Osteocyte (in vitro differentiated cells): ENCODE measurements at places on chromosomes 4 and X. TPM values are rescaled to one million over a fixed set of nuclear protein-coding genes. Genes with fewer than 3 reads are reported as not detected.

Gene COX7B
- 178 and 197 TPM in 2 replicates for total RNA-seq

Gene TGIF2LX
- total RNA-seq = not detected in 2 replicates

Gene PCDH10
- 11.0 and 14.6 TPM in 2 replicates for total RNA-seq

Gene HELT
- total RNA-seq = not detected in 2 replicates

Gene UGT2B10
- not detected in 2 replicates for total RNA-seq

Gene FGFRL1
- 56.9 and 59.8 TPM in 2 replicates for total RNA-seq

Gene MAGEA1
- not detected in 2 replicates for total RNA-seq

Gene ADH1C
- total RNA-seq = not detected in 2 replicates

- no peaks in the 10 kb centered on the region for H3K36me3 ChIP-seq
- H3K27ac ChIP-seq = no peak overlapping the region
- H3K27me3 ChIP-seq = no peaks in the 10 kb centered on the region
- DNase-seq = no peak
- H3K4me3 ChIP-seq = no peak overlapping the region
These were observed 214.8 kb downstream of the CRLF2 start for GRCh38 chrX:997631-998137.

DNA sequence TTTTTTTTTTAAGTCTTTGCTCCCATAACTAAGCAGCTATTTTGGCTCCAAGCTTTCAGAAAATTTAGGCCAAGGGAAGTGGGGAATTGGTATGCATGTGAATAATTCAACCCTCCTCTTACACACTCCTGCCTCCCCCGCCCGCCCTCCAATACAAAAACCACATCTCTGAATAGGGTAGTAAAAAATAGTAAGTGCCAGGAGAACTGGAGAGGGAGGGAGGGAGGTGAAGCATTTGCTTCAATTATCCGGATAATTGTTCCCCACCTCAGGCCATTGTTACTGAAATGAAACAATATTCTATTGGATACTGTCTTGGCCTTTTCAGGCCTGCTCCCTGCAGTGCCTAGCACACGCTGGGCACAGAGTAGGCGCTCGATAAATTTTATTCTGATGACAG is 5.5 kb upstream of the GSX2 start:
- no peak overlapping the region for H3K4me3 ChIP-seq
- peaks cover 11% of the 10 kb centered on the region for H3K4me1 ChIP-seq
- H3K36me3 ChIP-seq = no peaks in the 10 kb centered on the region
- H3K27me3 ChIP-seq = peaks cover 17% of the 10 kb centered on the region
- no peak for DNase-seq

- H3K4me1 ChIP-seq = peaks cover 19% of the 10 kb centered on the region
- H3K4me3 ChIP-seq = no peak overlapping the region
- H3K36me3 ChIP-seq = no peaks in the 10 kb centered on the region
- no peak for DNase-seq
These were observed 43.1 kb upstream of the GPR78 start for GRCh38 chr4:8537041-8537461.

DNA sequence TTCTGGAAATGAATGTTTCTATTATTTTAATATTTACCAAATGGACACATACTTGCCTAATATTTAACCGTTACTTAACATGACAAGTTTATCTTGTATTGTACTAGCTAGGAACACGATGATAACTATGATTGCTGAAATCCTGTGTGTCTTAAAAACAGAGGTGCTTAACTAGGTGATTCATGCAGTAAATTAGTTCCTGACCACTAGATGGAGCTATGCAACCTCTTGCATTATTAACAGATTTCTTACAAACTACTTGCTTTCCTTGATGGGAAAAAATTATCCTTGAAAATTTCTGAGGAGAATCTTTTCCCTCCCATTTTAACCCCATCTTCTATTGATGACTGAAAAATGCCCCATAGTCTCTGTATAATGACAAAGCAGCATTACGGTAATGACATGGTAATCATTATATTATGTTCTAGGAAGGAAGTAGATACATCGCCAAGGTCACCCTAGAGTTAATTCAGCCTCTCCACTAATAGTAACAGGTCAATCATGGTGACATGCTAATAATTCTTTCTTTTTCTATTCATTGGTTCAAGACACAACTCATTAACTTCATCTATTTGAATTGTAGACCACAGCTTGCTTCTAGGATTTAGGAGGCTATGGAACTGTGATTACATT is 844.2 kb downstream of the RAPGEF2 start:
- H3K36me3 ChIP-seq = no peaks in the 10 kb centered on the region
- no peak overlapping the region for H3K4me3 ChIP-seq
- no peak overlapping the region for H3K27ac ChIP-seq

DNA sequence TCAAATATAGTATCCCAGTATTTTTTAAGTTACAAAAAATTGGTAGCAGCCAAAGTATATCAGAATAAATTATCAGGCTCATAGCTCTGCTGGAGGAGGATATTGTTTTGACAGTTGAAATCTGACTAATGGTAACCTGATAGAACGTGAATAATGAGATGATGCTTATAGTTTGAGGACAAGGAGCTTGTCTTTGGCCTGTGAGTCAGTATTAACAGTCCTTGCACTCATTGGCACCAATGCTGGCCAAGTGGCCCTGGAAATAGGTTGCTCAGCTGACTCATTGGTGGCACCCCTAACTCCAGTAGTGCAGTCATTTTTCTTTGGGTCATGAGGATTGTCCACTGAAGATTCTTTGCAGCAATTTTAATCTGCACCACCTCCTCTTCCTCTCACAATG is 203.3 kb upstream of the JADE1 start:
- no peaks in the 10 kb centered on the region for H3K36me3 ChIP-seq
- H3K27ac ChIP-seq = no peak overlapping the region
- H3K4me3 ChIP-seq = no peak overlapping the region
- H3K27me3 ChIP-seq = no peaks in the 10 kb centered on the region

DNA sequence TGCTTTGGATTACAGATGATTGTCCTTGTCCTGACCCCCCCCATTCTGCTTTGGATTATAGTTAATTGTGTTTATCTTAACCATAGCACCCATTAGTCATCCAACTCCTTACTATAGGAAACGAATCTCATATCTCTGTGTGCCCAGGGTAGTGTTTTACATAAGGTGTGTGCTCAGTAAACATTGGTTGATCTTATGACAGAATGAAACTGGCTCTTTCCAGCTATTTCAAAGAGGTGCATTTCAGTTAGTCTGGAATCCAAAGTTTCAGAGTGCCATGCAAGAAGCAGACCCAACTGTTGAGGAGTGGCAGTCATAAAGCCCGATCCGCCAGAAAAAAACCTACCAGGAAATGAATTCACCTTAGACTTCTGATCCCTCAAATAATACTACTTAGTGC is 14.7 kb downstream of the TRIM2 start:
- no peak overlapping the region for H3K4me3 ChIP-seq
- no peak for DNase-seq
- H3K27ac ChIP-seq = no peak overlapping the region

DNA sequence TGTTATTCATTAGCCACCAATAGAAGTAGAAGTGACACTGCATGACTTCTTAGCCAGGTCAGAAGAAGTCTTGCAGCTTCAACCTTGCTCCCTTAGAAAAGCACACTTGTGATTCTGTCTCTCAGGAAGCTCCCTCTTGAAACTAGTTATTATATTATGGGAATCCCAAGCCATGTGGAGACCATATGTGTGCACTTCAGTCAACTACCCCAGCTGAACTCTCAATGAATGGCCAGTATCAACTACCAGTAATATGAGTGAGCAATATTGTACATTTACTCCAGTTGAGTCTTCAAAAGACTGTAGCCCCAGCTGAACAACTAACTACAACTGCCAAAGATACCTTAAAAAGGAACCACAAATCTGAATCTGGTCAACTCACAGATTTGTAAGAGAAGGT is 77.1 kb upstream of the GABRA3 start:
- DNase-seq = no peak
- no peaks in the 10 kb centered on the region for H3K27me3 ChIP-seq
- no peaks in the 10 kb centered on the region for H3K4me1 ChIP-seq
- no peak overlapping the region for H3K4me3 ChIP-seq
- no peaks in the 10 kb centered on the region for H3K36me3 ChIP-seq

GRCh38 chr4:20960291-20960690 is 260.0 kb downstream of the PACRGL start:
- no peak overlapping the region for H3K27ac ChIP-seq

DNA sequence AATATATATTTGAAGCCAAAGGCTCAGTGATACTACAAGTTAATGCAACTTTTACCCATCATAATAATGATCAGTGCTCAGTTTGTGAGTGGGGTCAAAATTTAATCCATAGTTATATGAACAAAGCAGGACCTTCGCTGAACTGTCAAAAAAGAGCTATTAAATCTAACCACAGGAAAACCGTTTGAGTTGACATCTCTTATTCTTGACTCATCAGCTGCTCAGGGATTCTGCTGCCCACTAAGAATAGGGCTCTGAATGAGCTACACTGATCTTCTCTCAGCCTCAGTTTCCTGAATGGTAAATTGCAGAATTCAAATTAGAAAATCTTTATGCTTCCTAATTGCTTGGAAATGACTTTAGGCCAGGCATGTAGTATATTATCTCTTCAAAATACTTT is 44.9 kb upstream of the NAP1L5 start:
- H3K4me1 ChIP-seq = peaks cover 21% of the 10 kb centered on the region
- peaks cover 29% of the 10 kb centered on the region for H3K36me3 ChIP-seq
- H3K27ac ChIP-seq = no peak overlapping the region
- H3K27me3 ChIP-seq = no peaks in the 10 kb centered on the region
- no peak for DNase-seq
- H3K4me3 ChIP-seq = no peak overlapping the region

- DNase-seq = no peak
- no peak overlapping the region for H3K27ac ChIP-seq
- H3K4me3 ChIP-seq = no peak overlapping the region
- no peaks in the 10 kb centered on the region for H3K27me3 ChIP-seq
These were observed 980.6 kb upstream of the LCORL start for GRCh38 chr4:19002170-19002569.

DNA sequence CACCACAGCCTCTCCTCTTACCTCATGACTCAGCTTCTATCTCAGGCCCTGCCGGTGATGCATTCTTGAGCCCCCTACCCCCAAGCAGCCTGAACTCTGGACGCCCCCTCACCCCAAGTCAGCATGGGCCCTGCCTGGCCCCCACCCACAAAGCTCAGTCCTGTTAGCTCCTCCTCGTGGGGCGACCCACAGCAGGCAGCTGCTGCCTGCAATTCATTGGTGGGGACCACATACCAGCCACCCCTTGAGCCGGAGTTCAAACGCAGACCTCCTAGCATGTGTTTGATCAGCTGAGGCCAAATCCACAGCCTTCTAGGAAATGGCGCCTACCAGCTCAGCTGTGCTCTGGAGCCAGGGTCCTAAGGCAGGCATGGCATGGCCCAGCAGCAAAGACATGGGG is 111.8 kb downstream of the EFNB1 start:
- peak; percentile 75 for DNase-seq
- no peaks in the 10 kb centered on the region for H3K27me3 ChIP-seq
- H3K27ac ChIP-seq = no peak overlapping the region
- peaks cover 18% of the 10 kb centered on the region for H3K4me1 ChIP-seq
- no peaks in the 10 kb centered on the region for H3K36me3 ChIP-seq
- H3K4me3 ChIP-seq = no peak overlapping the region

DNA sequence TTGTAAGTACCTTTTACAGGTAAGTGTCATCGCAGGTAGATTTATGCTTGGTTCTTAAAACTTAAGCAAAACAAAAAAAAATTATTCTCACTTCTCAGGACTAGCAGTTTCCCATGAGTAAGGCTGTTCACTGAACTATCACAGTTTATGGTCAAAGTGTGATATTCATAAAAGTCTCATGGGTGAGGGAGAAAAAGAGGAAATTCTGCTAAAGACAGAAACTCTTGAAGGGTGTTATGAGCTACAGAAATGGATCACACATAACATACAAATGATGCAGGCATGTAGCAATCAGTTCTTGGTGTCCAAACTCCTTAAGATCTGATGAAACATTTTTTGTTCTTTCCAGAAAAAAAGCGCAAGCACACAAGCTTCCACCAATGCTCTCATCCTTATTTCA is 8.5 kb downstream of the RAB9A start:
- H3K27me3 ChIP-seq = no peaks in the 10 kb centered on the region
- no peak overlapping the region for H3K27ac ChIP-seq
- no peak for DNase-seq
- no peaks in the 10 kb centered on the region for H3K36me3 ChIP-seq
- peaks cover 26% of the 10 kb centered on the region for H3K4me1 ChIP-seq

DNA sequence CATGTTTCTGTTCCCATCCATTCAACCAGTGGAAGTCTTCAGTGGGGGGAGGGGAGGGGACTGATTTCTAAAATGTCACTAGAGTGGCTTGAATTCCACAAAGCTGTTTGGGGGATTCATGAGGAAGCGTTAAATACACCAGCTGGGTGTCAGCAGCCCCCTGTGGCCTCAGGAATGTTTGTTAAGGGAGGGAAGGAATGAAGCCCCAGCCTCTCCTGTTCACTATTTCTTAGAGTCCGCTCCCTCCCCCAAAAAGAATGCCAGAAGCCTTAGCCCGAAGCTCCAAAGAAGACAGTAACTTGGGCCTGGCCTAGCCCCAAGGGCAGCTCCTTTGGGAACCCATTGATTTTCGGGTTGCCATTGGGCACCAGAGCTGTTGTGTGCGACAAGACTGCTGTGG is 3.3 kb downstream of the SHROOM2 start:
- H3K4me1 ChIP-seq = peaks cover 26% of the 10 kb centered on the region
- H3K4me3 ChIP-seq = no peak overlapping the region
- no peak for DNase-seq
- peak overlapping the region; percentile 45 for H3K27ac ChIP-seq
- no peaks in the 10 kb centered on the region for H3K27me3 ChIP-seq

GRCh38 chr4:168831919-168832762 is 177.9 kb downstream of the CBR4 start:
- H3K27me3 ChIP-seq = no peaks in the 10 kb centered on the region
- peaks cover 50% of the 10 kb centered on the region for H3K4me1 ChIP-seq
- DNase-seq = peak; percentile 89

GRCh38 chr4:57605376-57605775 is 495.2 kb upstream of the IGFBP7 start:
- no peaks in the 10 kb centered on the region for H3K4me1 ChIP-seq
- H3K27ac ChIP-seq = no peak overlapping the region
- DNase-seq = no peak
- peaks cover 7% of the 10 kb centered on the region for H3K27me3 ChIP-seq

DNA sequence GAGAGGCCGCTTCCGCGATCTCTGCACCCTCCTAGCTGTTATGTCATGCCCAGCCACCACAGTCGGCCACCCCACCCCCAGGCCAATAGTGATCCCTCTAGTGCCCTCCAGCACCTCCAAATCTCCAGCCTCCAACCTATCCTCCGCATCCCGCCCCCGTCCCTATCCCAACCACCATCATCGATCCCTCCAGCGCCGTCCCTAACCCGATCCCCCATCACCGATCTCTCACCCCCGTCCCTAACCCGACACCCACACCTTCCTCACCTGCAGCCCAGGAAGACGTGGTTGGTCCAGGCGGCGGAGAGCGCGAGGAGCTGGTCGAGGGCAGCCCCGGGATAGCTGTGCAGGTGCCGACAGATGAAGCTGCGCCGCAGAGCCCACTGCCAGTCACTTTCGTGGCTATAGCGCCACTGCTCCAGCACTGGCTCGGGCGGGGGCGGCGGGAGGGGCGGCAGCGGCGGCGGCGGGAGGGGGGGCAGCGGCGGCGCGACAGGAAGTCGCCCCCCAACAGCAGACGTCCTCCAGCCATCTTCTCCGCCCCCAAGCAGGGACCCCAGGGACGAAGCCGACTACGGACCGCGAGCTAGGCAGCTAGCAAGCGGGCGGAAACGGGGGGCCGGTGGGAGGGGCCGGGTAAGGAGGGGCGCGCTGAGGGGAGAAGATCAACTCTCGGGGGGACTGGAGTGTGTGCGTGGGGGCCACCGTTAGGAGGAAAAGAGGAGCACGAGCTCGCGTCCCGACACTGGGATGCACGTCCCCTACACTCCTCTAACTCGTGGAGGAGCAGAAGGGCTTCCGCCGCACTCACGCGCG is 552 bp downstream of the NKRF start:
- DNase-seq = no peak
- no peaks in the 10 kb centered on the region for H3K36me3 ChIP-seq
- peak overlapping the region; percentile 89 for H3K4me3 ChIP-seq
- peaks cover 11% of the 10 kb centered on the region for H3K4me1 ChIP-seq
- H3K27ac ChIP-seq = peak overlapping the region; percentile 94
